ENCODE measurements at places on chromosomes 12 and 14. TPM values are rescaled to one million over a fixed set of nuclear protein-coding genes. Genes with fewer than 3 reads are reported as not detected.

DNA sequence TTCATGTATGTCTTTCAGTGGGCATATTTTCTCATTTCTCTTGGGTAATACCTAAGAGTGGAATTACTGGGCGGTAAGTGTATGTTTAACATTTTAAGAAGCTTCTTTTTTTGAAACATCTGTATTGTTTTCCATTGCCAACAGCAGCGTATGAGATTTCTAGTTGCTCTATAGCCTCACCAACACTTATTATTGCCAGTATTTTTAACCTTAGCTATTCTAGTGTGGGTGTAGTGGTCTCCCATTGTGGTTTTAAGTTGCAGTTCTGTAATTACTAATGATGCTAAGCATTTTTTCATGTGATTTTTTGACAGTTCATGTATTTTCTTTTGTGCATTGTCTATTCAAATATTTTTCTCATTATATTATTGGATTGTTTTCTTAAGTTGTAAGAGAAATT, 101.9 kb upstream of the EEA1 start:
- ATAC-seq = no peak

- ATAC-seq = no peak
Measured at GRCh38 chr14:91261986-91262549, 17.6 kb upstream of the GPR68 start.

DNA sequence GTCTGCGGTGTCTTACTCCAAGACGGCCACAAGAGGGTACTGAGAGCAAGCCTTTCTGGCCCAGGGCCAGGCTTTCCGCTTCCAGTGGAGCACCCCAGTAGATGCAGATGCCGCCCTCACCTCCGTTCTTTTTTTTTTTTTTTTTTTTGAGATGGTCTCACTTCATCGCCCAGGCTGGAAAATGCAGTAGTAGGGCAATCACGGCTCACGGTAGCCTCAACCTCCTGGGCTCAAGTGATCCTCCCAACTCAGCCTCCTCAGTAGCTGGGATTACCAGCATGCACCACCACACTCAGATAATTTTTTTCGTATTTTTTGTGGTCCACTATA, 5.6 kb upstream of the LBHD2 start:
- no peak for ATAC-seq

KRT77 gene
- not detected for total RNA-seq
